Activated CD8-positive, alpha-beta T cell treated with anti-CD3 and anti-CD28 coated beads, Interleukin-2, amount 10 ng/mL, durations not matched to agents 7 days and 5 days (primary cell): ENCODE measurements at places on chromosomes 16 and 17.

DNA sequence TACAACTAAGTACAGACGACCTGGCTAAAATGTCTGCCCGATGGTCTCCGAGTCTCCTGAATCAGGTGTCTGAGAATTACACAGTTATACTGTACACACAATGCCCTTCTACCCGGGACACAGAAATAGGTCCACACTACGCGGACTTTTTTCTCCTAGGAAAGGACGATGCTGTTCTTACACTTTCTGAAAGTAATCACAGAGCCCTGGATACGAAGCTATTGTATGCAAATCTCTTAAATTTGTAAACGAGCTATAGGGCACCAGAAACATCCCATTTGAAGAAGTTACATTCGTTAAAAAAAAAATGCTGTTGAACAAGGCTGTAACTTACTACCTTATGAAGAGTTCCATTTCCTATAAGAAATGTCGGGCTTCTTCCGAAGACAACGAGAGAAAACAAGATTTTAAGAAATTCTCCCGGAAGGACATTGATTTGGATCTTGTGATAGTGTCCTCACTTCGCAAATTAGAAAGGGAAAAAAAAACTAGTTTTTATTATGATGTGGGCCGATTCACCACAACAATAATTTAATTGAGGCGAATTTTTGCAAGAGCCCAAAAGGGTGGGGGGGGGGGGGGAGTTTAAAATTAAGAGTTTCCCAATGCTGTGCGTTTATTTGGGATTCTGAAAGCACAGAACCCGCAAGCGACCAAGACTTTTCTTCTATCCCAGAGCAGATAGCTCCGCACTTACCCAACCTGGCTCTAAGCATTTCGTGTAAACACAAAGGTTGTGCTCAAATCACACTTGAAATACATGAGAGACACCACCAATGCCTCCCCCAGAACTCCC is 1.5 kb upstream of the SOX9 start:
- DNase-seq = no peak

DNA sequence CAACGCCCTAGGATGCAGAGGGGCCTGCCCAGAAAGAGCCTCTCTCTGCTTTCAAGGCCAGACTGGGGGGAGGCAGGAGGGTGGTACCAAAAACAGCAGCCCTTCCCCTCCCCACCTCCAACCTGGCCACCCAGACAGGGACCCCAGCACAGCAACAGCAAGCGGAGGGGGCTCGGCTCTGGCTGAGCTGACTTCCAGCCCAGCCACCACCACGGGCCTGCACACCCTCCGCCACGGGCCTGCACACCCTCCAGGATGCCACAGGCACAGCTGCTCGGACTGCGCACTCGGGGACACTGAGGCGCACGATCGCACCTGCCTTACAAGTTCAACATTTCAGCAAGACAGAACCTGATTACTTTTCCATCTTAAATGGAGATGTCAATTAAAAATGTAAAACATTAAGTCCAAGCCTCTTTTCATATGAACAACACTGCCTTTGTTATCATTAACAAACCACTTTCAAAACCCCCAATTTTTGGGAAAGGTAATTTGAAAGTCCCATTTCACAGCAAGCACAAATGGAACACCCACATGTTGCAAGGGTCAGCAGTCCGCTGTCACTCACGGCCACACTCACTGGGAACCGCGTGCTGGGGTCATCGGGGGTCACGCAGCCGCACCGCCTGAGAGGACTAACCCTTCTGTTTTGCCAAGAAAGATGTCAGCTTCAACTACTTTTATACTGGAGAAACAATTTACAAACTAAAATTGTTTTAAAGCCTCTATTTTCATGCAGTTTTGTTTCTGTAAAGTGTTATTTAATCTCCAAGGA is 76.4 kb downstream of the ANKRD11 start:
- DNase-seq = no peak

GRCh38 chr17:76912421-76913164 is 44.4 kb downstream of the MGAT5B start:
- no peak for DNase-seq

- no peak for DNase-seq
Observed at GRCh38 chr16:425740-426114, 278 bp downstream of the RAB11FIP3 start.

DNA sequence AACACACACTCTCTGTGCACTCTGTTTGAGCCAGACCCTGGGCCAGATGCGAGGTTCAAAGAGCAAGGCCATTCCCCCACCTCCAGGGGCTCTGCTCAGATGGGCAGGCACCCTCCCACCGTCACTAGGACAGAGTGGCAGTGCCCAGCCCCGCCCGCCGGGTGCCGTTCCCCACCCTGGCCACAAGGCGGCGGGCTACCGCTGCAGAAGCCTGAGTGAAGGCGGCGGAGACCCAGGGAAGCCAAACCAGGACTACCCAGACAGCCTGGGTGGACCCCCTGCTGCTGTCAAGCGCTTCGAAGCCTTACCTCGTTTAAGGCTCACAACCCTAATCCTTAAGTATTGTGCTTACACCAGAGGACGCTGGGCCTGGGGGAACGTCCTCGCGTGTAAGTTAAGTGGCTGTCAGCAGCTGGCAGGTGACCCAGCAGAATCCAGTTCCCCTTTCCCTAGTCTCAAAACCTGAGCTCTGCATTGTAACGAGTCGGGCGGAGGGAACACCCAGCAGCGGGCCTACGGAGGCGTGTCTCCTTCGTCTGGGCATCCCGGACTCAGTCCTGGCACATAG is 4.5 kb downstream of the ARHGAP27 start:
- peak; percentile 84 for DNase-seq

DNA sequence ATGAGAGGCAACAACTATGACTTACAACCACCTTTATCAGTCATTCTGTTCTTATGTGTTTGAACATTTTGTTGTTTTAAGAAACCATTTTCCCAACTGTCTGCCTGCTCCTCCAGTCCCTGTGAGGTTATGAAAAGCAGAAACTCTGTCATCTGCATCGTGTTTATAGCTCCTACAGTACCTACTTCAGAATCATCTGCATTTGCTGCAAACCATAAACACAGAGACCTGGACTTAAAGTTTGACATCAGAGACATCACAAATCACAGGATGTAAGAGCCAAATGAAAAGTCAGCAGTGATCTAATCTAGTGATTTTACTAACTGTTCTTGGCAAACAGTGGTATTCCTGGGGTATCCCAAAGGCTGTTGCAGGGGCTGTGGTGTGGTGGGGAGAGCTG is 55.2 kb downstream of the CDH11 start:
- no peak for DNase-seq

DNA sequence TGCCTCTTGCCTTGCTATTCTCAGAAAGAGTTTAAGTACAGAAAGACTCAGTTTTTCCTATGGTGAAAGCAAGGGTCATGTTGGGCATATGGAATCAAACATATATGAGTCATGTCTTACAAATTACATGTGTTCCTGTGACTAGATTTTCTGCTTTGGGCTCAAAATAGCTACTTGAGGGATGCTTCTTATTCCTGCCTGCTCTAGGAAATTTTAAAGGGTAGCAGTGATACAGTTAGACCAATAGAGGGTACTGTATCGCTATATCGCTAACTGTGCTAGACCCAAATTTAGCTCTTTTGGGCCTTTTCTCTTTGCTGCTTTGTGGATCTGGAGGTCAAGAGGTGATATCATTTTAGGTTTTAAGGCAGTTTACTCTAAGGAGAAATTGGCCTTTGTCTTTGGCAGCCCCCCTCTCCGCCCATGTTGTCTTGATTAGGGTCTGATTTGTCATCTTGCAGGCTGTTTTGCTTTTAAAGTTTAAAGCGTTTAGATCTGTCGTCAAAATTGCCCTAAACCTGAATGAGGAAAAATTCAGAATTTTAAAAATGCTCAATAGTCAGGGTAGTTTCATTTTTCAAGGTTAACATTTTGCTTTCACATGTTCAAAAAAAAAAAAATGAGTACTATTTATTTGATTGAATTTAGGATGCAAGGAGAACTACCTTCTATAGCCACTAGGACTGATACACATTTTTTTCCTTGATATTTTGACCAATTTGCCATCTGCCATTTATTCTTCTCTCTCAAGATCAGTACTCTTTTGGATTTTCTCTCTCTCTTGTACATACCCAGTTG is 8.8 kb downstream of the NFATC3 start:
- no peak for DNase-seq

DNA sequence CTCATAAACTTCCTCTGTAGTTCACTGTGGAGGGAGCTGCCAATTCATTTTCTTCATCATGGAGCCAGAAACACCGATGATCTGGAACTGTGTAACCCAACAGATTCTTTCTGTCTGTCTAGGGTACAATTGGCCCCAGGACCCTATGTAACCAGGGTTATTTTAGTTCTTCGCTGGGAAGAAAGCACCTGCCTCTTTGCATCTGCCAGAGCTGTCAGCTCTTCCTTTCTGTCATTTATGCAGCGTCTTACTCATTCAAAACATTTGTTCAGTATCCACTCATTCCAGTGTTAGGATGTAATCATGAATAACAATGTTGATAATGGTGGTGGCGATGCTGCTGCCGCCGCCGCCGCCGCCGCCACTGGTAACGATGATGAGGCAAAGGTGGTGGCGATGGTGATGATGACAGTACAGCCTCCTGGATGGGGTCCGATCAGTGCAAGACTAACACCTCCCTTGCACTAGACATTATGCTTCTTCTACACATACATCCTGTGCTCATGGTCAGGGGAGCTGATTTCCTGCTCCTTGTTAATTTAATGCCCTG is 46.1 kb downstream of the IRX5 start:
- no peak for DNase-seq

GRCh38 chr16:5330058-5330457 is 232.5 kb upstream of the EEF2KMT start:
- DNase-seq = no peak

DNA sequence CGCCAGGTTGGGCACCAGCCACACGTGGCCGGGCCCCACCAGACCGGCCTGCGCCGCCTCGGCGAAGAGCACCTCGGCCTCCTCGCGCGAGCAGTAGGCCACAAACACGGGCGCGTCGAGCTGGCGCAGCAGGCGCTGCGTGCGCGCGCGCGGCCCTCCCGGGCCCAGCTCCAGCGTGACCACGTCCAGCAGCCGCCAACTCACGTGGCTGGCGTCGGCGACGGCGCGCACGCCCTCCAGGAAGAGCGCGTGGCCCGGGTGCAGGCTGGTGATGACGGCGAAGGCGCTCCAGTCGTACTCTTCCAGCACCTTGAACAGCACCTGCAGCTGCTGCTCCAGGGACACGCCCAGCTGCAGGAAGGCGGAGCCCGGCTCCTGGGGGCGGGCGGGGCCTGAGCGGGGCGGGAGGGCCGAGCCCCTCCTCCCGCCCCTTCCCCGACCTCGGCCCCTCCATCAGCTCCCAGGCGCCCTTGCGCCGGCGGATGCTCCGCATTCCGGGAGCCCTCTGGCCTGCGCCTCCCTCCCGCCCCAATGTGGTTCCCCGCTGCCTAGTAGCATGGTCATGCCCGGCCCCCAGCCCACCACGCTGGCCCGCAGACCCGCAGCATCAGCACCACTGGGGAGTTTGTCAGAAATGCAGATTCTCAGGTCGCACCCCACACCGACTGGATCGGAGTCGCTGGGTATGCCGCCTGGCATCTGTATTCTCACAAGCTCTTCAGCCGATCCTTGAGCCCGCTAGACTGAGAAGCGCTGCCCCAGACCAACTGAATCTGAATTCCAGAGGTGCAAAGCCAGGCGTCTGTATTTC is 7.2 kb downstream of the GRIN2C start:
- peak; percentile 65 for DNase-seq

DNA sequence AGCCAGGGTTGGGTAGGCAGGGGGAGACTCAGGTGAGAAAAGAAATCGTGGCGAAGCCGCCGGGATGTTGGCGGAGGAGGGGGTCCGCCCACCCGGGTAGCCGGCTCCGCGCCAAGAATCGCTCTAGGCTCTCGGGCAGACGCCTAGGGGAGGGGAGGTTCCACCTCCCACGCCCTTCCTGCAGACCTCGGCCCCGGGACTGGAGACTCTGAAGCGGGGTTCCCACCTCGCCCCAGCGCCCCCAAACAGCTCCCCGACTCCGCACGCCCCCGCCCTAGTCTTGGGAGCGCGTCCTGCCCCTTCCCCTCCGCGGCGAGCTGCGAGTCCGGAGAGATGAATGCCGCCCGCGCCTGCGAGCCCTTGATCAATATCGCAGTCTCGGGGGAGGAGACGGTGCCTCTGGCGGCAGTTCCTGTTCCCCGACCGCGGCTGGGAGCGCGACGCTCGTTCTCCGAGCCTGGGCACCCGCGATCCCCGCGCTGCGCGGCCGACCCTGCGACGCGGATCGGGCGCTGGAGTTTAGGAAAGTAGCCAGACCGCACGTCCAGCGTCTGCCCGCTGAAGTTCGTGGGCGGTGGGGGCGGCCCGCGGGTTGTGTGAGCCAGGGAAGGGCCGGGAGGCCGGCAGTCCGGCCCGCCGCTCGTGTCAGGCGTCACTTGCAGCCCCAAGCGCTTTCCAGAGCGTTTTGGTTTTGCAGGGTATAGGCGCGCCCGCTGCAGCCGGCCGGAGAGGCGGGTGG is 790 bp downstream of the CRHR1 start:
- DNase-seq = peak; percentile 45

DNA sequence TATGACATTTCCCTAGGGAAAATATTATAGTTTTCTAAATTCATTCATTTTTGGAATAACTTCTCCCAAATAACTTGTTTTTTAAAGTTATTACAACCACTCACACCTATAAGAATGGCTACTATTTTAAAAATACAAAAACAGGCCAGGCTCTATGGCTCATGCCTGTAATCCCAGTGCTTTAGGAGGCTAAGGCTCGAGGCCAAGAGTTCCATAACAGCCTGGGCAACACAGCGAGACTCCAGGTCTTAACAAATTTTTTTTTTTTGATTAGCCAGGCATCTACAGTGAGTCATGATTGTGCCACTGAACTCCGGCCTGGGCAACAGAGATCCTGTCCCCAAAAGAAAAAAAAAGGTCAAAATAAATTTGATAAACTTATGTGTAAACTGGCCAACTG is 43.6 kb upstream of the YPEL2 start:
- no peak for DNase-seq

- no peak for DNase-seq
Observed at GRCh38 chr16:13018026-13018425, 116.6 kb downstream of the SHISA9 start.

GRCh38 chr17:41406205-41406604 is 8.8 kb upstream of the KRT31 start:
- no peak for DNase-seq

GRCh38 chr17:37219876-37220606 is 155.7 kb upstream of the C17orf78 start:
- no peak for DNase-seq

DNA sequence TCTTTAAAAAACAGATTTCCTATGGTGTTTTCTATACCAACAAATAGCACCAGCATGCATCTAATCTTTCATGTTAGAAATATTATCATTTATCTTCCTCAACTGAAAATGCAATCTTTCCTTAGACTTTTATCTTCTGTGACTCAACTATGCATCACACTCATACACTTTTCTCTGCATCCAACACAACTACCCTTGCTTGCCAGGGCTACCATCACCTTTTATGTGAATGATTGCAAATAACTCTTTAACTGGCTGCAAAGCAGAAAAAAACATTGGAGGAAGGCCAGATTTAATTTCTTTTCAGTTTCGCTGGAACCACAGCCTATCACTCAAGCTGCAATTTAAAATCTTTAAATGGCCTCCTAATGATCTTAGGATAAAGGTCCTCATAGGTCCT is 212.9 kb downstream of the CDH8 start:
- DNase-seq = no peak
